Activated T-helper 1 cell treated with anti-CD3 and anti-CD28 coated beads, Interleukin-12 subunit alpha, Interleukin-12 subunit beta, Interleukin-2, Interleukin-4 antibody, amounts not matched to agents 30 ng/mL and 10 ng/mL and 1 ng/mL, durations not matched to agents 14 hours and 24 hours and 36 hours (primary cell): ENCODE measurements at places on chromosomes 3 and 15. TPM values are rescaled to one million over a fixed set of nuclear protein-coding genes. Genes with fewer than 3 reads are reported as not detected.

Gene ILDR1
- 0.34 and 0.76 TPM in 2 replicates for total RNA-seq

Gene UBAP1L
- total RNA-seq, result 5.9 and 7.0 TPM in 2 replicates

Gene GOLGA6B
- total RNA-seq, result not detected in 2 replicates

Gene ALPK3
- total RNA-seq, result 0.10 and 0.66 TPM in 2 replicates

Gene CACNA1D
- total RNA-seq, result 0.65 and 1.2 TPM in 2 replicates
